Lower leg skin (tissue), 4 donors: ENCODE measurements at places on chromosomes 11 and 22. TPM values are rescaled to one million over a fixed set of nuclear protein-coding genes. Genes with fewer than 3 reads are reported as not detected.

The SCARF2 gene
- 9.6 TPM for total RNA-seq

The LMNTD2 gene
- total RNA-seq, result 9.3 TPM

The LAYN gene
- total RNA-seq, result 1.9 TPM

The TENM4 gene
- 41.1 TPM for total RNA-seq

The VSIG10L2 gene
- total RNA-seq, result 6.0 TPM
